ENCODE measurements at places on chromosomes 11 and 22.

GRCh38 chr11:46198245-46199240, 77.3 kb upstream of the PHF21A start:
- no peak for DNase-seq

DNA sequence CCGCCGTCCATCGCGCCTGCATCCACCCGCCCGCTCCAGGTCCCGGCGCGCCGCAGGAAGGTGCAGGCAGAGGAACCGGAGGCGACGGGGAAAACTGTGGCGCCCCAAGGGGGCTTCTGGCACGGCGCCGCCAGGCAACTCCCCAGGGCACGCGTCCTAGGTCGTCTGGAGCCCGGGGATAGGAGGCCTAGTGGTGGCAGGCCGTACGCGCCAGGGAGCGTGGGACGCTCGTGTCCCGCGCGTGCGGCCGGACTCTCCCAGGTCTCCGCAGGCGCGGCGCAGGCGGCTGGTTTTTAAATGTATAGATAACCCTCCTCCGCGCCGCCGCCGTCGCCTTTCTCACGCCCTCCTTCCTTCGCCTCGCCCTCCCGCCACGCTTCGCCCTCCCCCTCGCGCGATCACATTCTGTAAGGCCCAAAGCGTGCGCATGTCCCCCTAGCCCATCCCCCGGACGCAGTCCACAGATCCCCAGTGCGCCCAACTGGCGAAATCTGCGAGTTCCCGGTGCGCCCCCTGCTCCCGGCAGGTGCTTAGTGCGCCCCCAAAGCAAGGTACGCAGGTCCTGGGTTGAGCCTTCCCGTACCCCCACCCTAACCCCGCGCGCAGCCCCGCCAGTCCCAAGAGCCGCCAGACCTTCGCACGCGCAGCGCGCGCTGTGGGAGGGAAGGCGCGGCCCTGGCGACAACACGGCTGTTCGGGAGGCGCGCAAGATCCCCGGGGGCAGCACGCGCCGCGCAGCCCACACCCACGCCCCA, at the start of gene ASCL2:
TSS of gene ASCL2 (minus strand) at position 267 of the 755 bp plus-strand sequence. CDS start at position 11, 256 bp downstream.
- DNase-seq: no peak

GRCh38 chr11:34653851-34654482, 33.1 kb downstream of the EHF start:
- no peak for DNase-seq

GRCh38 chr11:5691964-5692361, 2.4 kb downstream of the TRIM22 start:
- no peak for DNase-seq

- no peak for DNase-seq
These were observed at the start of gene FOLH1 for GRCh38 chr11:49208006-49208721. Gene FOLH1 (minus strand): TSS chr11:49208602. CDS start chr11:49208409, 193 bp downstream.

DNA sequence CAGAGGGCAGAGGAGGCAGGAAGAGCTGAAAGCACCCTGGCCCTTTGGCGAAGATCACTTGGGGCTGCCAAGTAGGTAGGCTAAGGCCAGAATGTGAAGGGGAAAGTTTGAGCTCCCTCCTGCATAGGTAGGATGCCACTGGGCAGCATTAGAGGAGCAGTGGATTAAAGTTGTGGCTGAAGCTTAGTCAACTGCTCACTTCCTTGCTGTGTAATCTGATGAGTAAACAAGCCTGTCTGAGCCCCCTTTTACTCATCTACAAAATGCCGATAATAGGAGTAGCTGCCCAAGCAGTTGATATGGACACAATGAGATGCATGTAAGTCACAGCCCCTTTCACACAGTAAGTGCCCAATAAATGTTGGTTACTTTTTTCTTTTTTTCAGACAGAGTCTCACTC, 216.4 kb downstream of the MN1 start:
- DNase-seq: no peak
